ENCODE measurements at places on chromosomes 7 and 10. TPM values are rescaled to one million over a fixed set of nuclear protein-coding genes. Genes with fewer than 3 reads are reported as not detected.
A peak's percentile ranks its signal among the peaks of the same experiment; 100 is the strongest.

- DNase-seq = no peak
Observed at GRCh38 chr7:128915841-128916642, 5.5 kb upstream of the KCP start.

- no peak for DNase-seq
Observed at GRCh38 chr7:35253710-35254495, at the start of gene TBX20. TSS of gene TBX20 (minus strand) at chr7:35254100. CDS start at chr7:35253620, 480 bp downstream.

GRCh38 chr7:67452516-67453026 lies 455.9 kb downstream of the TYW1 start:
- DNase-seq = no peak

DNA sequence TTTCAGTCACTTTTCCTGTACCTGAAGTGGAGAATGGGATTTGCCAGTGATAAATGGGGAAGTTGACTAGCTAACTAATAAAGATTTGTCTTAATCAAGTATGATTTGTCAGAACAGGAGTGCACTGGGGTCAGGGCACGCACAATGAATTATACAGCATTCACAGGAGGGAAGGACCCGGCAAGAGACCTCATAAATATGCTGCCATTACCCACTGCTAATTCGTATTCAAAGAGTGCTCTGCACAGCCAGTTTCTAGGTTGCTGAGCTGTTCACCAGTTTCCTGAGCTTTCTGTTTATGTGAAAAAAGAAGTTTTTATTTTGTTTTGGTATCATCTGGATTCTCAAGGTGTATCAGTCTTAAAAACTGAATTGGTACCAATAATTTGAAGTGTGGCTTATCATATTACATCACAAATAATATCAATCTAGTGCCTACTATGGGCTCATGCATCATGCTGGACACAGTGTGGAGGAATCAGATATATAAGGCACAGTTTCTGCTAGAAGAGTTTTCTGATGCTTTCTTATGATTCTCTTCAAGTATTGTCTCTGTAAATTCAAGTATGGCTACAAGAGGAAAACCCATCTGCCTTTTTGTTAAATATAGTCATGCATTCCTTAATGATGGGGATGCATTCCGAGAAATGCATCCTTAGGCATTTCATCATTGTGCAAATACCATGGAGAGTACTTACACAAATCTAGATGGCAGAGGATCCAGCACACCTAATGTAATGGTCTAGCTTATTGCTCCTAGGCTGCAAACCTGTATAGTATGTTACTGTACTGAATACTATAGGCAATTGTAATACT lies 202.2 kb downstream of the VTI1A start:
- DNase-seq = no peak

GRCh38 chr10:43931308-43931930 lies 282.7 kb upstream of the ZNF32 start:
- DNase-seq = no peak

The KLF14 gene
- not detected for total RNA-seq

GRCh38 chr7:97770850-97771249 lies 39.0 kb downstream of the TAC1 start:
- peak; percentile 14 for DNase-seq

Data from K562 (cell line).